CD4-positive, alpha-beta T cell treated with Interleukin-2 at 100 ng/mL for 4 hours (primary cell): ENCODE measurements at places on chromosomes 7 and 10.
A peak's percentile ranks its signal among the peaks of the same experiment; 100 is the strongest.

- DNase-seq: no peak
These were observed 511 bp upstream of the NRP1 start for GRCh38 chr10:33334805-33335550.

DNA sequence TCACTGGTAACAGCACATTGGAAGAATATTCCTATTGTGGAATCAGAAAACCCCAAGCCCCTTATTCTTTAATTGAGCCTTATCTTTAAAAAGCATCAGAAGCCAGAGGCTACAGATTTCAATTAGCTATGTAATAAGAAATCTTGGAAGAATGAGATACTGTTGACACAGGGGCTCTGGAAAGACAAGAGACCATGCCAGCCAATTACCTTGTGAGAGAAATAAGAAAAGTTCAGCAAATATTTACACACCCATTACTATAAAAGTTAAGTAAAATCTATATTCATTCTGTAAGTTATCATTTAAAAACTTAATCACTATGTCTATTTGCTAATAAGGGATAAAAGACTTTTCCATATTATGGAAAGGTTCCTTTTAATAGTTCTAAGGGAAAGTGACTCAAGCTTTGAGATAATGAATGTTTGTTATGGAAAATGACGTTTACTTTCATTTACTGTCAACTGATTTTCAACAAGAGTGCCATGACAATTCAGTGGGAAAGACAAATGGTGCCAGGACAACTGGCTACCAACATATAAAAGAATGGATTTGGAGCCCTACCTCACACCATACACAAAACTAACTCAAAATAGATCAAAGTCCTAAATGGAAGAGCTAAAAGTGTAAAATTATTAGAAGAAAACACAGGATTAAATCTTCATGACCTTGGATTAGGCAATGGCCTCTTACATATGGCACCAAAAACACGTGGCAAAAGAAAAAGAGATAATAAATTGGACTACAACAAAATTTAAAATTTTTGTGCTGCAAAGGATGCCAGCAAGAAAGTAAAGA is 28.3 kb downstream of the ZFAND2A start:
- DNase-seq: no peak

DNA sequence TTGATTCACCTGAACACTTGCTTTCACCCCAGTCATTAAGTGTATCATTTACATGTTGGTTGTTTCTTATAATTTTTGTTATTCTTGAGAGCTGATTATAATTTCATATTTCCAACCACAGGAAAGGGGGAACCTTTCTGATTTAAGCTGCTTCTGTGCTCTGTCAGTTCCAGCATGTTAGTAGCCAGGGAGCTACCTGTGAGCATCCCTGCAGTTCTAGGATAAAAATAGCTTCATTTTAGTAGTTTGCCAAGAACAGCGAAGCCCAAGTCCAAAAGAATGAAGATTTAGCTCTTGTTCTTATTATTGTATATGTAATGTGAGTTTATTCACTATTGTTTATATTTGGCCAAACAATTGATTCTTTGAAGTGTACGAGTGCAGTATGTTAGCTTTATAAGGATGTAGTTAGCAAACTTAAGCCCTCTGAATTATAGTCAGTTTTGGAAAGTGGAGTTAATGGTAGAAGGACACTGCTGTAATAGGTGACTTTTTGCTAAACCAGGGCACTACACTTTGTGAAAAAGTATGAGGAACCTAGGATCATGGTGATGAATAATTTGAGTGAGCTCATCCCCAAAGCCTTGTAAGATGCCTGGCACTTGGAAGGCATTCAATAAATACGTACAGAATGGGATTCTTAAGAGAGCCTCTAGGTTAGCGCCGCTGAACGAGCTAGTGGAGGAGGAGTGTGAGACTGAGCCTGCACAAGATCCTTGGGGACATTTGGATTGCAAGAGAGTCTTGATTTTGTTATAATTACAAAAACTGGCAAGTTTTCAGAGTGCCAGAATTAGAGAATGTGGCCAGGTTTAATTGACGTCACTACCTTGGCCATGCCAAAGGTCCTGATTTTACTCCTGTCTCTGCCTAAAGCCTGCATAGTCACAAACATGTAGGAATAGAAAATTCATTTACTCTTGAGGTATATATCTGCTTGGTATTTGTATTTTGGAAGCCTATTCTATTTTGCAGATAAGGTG is 29.8 kb downstream of the DNAH11 start:
- DNase-seq: no peak

DNA sequence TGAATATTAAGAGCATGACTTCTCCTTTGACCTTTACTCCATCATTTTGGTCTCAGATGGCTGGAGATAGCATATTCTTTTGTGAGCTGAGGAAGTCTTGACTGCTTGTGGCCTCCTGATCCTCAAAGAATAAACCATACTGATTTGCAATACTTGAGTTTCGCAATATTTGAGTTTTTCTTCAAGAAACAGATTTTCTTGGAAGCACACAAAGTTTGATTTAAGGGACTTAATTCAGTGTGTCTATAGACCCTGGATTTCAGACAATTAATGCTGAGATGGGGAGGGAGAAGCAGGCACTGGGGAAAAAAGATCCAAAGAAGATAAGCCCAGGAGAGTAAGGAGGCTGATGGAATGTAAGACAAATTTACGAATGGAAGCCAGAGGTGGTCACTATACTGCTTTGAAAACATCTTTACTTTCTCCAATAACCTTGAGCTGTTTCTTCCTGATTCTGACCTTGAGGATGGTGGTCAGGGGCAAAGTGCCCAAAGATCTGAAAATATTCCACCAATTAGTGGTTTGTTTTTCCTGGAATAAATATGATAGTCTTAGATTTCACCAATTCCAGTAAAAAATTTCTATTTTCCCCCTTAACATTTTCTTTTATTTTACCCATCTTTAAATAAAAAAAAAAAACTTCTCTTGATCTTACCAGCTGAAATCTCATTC is 7.5 kb downstream of the EPDR1 start:
- no peak for DNase-seq

DNA sequence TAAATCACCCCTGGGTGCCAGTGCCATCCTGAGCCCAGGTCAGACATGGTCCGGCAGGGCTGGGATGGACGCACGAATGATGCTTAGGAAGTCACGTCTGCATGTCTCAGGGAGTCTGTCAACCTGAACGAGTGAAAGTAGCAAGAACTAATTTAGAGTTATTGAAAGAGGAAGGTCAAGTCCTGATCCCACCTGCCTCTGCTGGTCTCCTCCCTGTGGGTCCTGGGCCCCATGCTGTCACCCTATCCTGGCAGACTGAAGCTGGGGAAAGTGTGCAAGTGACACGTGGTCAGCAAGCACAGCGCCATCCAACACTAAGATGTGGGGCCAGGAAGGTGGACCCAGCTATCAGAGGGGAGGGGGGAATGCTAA is 26.1 kb upstream of the GRID1 start:
- DNase-seq: no peak

DNA sequence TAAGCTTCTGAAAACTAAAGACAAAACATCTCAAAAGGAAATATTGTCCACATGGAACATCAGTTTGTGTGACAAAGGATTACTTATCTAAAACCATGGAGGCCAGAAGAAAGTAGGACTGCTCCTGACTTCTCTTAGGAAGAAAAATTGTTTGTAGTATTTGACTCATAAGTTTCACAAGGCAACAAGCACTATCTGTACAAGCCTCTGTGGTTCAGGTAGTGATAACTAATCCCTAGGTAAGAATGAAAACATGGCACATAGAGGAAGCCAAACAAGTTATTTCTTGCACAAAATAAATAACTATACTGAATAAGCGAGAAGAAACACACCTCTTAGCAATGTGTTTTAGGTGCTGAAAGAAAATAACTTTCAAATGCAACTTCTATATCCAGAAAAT is 30.3 kb downstream of the TFPI2 start:
- no peak for DNase-seq

DNA sequence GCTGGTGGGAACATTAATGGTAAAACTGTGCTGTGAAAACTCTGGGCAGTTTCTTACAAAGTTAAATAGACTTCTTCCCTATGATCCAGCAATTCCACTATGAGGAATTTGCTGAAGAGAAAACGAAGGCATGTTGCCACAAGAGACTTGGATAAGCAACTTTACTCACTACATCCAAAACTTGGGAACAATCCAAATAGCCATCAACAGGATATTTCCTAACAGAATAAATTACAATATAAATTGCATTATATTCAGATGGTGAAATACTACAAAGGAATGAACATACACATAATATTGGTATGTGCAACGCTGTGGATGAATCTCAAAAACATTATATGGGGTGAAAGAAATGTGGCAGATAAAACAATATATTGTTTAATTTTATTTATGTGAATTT is 21.4 kb upstream of the MKI67 start:
- no peak for DNase-seq

DNA sequence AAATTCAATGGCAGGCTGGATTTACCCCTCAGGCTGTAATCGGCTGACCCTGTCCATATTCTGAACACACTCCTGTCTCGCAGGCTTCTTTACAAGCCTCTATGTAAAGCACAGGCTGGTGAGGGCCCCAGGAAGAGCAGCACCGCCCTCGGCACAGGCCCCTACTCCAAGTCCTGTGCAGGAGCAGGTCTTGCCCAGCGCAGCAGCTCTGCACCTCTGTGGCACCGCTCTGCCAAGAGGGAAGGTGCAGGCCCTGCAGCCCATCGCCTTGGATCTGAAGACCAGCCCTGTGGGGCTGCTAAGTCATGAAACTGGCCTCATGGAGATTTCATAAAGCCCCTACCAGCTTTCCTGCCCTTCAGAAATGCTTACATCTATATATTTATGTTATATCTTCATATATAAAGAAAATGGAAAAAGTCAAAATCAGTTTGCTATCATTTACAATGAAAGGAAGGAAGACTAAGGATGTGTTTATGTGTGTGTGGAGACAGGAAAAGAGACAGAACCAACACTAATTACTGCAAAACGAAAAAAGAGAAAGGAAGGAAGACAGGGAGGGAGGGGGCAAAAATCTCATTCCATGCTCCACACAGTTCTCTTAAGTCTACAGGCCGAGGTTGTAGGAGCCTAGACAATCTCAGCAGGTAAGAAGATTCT is 9.6 kb downstream of the TMEM176B start:
- DNase-seq: no peak

GRCh38 chr7:27143023-27143949 is at the start of gene HOXA5:
Gene HOXA5, minus strand, starts transcription at chr7:27143681. Its CDS starts 74 bp downstream, at chr7:27143607.
- DNase-seq: no peak

DNA sequence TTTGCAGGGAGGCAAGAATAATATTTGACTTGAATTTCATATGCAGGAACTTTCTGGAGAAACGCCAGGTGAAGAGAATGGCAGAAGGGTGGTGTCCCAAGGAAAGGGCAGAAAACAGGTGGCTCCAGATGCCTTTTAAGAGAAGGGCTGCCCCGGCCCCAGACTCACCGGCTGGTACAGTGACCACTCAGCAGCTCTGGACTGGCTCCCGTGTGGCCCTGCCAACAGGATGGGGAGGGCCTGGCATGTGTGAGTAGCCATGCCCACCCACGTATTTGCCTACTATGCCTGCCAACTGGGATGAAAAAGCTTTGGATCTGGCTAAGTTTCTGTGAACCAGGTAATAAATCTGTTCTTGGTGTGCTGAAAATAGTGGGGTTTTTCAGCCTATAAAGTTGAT is 159.5 kb downstream of the PRKAG2 start:
- no peak for DNase-seq

GRCh38 chr10:62852961-62853702 is 37.0 kb upstream of the EGR2 start:
- DNase-seq: peak; percentile 7

- no peak for DNase-seq
These were observed 77.7 kb downstream of the OSBPL3 start for GRCh38 chr7:24902276-24902675.

GRCh38 chr10:73910764-73911552 is at the start of gene PLAU:
Gene PLAU, plus strand, starts transcription at chr10:73911132. Its CDS starts 424 bp downstream, at chr10:73911556.
- peak; percentile 27 for DNase-seq

- DNase-seq: no peak
These were observed 97.5 kb upstream of the OIT3 start for GRCh38 chr10:72796042-72796441.

- no peak for DNase-seq
These were observed 26.2 kb upstream of the CCSER2 start for GRCh38 chr10:84302223-84302622.

DNA sequence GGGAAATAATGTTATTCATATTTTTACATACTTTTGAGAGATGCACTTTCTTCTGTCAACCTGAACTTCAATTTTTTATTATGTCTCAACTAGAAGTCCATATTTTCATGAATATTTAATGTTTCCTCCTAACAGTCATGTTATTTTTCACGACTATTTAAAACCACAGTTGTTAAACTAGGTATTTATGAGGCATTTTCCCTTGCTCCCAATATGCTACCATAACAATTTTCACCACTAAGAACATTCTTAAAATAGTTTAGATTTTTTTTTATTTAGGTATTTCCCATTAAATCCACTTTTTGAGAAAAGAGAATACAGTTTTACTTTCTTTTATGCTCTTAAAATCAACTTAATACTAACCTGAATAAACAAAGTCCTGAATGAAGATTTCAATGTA is 89.4 kb downstream of the JAZF1 start:
- no peak for DNase-seq

DNA sequence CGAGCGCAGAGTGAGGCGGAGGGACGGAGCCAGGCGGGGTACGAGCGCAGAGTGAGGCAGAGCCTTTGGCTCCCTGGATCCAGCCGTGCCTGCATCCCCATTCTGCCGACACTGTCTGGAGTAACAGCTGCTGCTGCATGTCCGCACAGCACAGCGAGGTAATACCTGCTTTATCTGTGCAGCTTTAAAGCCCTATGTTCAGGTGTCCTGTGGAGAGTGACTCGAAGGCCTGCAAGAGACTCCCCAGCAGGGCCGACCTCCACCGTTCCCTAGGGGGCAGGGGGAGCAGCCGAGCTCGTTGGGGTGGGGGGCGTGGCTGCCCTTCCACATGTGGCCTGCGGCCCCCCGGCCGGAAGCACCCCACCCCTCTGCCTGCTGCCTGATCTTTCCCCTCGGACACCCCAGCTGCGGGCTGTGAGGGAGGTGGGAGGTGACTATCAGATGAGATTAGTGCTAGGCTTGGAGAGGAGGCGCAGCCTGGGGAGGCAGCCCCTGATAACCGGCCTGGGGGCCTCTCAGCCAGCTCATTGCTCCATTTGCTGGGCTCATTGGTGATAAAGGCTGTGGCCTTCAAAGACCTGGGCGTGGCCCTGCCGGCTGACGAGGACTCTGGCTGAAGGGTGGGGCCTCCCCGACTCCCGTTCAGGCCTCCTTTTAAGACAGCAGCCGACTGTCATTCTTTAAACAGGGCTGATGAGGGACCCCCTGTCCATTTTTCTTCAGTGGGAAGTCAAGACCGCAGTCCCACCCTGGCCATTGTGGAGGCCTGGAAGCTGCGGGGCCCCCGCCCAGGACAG is 8.0 kb downstream of the VENTX start:
- no peak for DNase-seq

- DNase-seq: peak; percentile 0
These were observed 16.4 kb downstream of the PRSS2 start for GRCh38 chr7:142787034-142787768.
